OCI-M1 (cell line): ENCODE measurements at places on chromosomes 4 and X.

GRCh38 chr4:1695913-1696312 is 11.8 kb upstream of the FAM53A start:
- DNase-seq, result no peak

GRCh38 chrX:75623535-75623934 is 100.7 kb upstream of the ZDHHC15 start:
- DNase-seq, result peak; percentile 21

DNA sequence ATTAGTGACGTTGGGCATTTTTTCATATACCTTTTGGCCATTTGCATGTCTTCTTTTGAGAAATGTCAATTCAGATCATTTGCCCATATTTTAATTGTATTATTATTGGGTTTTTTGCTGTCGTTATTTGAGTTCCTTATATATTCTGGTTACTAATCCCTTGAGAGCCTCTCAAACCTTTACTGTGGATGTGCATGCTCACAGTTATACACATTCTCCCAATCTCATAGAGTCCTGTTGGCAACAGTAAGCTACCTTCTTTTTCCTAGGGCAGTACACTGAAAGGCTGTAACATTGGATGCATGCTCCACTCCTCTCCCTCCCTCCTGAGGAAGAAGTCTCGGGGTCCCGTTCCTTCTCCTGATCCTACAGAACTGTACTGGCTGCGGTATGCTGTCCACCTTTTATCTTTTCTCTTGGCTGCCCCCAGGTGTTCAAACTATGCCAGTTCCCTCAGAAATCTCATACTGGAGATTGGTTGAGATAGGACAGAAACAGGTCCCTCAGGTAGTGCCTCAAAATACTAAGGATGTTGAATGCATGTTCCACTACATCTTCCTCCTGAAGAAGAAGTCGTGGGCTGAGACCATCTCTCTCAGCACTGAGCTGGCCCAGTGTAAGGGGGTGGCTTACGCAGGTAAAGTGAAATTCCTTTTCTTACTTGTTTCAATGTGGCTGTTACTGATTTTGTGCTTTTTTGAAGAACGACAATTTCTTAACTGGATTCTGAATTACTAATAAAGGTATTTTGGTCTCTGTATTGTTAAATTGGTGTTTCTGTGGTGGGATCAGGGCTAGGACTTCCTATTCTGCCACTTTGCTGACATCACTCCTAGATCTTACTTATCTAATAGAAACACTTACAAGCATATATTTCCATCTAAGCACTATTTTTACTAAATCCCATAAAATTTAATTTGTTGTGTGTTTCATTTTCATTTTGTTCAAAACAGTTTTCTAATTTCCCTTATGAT is 145.4 kb upstream of the HUWE1 start:
- peak; percentile 69 for DNase-seq

DNA sequence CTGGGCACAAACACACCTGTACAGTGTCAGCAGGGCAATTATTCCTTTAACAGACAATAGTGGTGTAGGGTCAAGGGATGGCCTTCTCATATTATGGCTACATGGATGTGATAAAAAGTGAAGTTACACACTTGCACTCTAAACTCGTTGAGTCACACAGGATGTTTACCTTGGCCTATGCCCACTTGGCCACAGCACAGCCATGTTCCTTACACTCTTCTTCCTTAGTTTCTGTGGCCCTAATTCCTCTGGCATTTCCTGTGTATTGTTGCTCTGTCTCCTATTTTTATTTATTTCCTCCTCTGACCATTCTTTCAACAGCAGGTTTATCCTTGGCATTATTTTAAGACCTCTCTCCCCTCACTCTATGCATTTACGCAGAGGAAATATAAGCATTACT is 86.8 kb upstream of the NPFFR2 start:
- no peak for DNase-seq
